T follicular helper cell (primary cell): ENCODE measurements at places on chromosomes 4 and X.

DNA sequence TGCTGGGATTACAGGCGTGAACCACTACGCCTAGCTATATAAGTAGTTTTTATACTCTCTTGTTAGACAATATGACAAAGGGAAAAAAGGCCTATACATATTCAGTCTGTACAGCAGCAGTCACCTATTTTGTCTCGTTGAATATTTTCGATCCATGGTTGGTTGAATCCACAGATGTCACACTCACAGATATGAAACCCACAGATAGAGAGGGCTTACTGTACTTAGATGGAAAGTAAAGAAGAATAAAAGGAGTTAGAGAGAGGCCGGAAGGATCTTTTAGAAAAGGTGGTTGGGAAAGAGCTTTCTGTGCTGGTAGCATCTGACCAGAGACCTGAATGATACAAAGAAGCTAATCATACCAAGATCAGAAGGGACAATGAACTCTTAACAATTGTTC, 38.3 kb upstream of the SPINK2 start:
- no peak for DNase-seq

- no peak for DNase-seq
Observed at GRCh38 chr4:152106113-152106763, 345.4 kb upstream of the GATB start.

GRCh38 chr4:100016191-100016590, 66.1 kb upstream of the H2AZ1 start:
- no peak for DNase-seq

DNA sequence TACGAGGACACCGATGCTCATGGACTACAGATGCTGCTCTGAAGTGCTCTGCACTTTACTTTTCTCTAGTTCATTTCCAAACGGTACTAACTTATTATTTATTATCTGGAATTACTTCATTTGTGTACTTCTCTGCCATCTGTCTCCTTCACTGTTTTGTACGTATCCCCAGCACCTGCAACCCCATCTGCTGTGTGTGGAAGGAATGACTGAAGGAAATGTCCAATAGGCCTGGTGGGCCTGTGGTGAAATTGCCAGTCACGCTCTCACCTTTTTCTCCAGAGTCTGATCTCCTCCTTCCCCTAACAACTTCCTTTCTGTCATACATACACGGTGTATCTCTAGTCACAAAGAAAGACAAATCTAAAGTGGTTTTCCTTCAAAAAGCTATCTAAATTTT, 12.9 kb downstream of the TMEM154 start:
- DNase-seq: no peak

DNA sequence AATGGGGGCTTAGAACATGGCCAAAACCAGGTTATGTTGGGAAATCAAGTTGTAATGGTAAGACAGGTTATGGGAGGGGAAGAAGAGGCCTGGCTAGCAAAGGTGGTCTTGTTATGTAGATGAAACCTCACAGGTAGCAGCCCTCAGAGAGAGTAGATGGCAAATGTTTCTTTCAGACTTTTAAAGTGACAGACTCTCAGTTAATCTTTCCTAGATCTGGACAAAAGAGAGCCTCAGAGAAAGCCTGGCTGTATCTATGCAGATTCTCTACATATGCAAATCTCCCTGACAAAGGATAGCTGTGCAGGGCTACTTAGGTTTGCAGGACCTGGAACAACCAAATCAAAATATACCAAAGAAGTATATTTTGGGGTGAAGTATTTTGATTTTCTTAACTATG, 284.1 kb upstream of the AMOT start:
- no peak for DNase-seq

- no peak for DNase-seq
Observed at GRCh38 chr4:72169861-72170260, 138.1 kb downstream of the NPFFR2 start.

- DNase-seq: no peak
Observed at GRCh38 chr4:186150926-186151325, 40.4 kb upstream of the CYP4V2 start.

- DNase-seq: no peak
Observed at GRCh38 chr4:77094496-77094895, 18.7 kb upstream of the CCNI start.

DNA sequence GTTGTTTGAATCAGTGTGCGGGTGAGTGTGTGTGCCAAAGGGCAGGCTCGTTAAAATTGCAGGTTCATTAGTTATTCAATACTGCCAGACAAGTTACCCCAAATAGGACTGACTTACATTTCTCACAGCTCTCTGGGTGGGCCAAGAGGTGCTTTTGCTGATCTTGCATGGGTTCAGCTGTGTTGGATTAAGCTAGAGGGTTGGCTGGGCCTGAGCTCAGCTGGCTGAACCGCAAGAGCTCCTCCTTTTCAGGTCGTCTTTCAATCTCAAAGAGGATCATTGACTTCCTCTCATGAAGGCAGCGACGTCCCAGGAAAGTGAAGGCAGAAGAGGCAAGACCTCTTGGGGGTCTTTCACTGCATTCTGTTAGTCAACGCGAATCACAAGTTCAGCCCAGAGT, 343.3 kb upstream of the FRG1 start:
- no peak for DNase-seq

DNA sequence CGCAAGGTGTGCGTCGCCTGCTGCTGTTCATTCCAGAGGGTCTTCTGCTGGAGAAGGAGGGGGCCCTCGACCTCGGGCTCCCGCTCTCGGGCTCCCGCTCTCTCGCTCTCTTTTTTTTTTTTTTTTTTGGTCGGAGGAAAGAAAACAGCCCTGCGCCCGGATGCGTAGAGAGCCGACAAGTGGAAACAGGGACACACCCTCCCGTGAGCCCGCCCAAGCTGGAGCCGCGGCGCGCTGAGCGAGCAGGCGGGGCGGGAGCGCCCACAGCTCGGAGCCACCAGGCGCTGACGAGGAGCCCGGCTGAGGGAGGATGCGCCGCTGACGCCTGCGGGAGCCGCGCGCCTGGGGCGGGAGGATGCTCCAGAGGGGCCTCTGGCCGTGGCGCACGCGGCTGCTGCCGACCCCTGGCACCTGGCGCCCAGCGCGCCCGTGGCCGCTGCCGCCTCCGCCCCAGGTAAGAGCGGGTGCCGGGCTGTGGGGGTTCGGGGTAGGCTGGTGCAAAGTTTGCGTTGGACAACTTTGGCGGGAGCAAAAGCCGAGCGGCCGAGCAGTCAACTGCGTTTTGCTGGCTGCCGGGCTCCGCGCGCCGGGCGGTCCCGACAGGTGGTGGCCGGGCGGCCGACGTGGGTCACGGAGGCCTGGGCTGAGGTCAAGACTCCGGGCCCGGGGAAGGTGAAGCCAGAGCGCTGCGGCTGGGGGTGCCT, at the start of gene MCUB:
MCUB (plus strand) TSS at position 264 of the 704 bp plus-strand sequence; CDS start at position 356, 92 bp downstream.
- DNase-seq: peak; percentile 90

DNA sequence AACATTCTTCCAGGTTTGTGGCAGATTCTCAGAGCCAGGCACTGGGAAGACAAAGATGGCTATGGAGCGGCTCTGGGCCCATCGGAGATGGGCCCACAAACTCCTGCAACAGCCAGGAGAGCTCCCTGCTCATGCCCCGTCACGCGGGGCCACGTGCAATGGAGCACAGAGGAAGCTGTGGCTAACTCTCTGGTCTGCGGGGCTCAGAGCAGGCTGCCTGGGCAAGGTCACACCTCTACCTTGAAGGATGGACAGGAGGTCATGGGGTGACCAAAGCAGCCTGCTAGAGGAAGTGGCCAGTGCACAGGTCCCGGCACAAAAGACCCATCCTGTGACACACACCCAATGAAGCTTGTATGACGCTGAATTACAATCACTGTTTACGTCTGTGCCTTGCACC, 45.2 kb downstream of the C4orf50 start:
- no peak for DNase-seq

DNA sequence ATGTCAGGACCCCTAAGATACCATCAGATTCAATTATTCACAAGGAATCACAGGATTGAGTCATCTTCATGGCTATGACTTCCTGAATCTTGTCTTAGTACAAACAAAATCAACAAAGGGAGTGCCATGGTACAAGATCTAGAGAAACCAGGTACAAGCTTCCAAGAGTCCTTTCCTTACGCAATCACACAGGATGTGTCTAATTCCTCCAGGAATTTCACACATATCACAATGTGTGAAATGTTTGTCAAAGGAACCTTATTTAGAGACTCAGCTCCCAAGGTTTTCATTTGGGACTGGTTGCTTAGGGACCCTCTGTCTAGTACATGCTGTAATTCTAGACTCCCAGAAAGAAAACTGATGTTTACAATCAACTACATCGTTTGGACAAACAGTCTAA, 83.0 kb downstream of the MAB21L2 start:
- DNase-seq: no peak

- DNase-seq: no peak
Observed at GRCh38 chrX:154376774-154377173, 2.3 kb upstream of the EMD start.

- no peak for DNase-seq
Observed at GRCh38 chrX:69189576-69190371, 24.5 kb upstream of the PJA1 start.

DNA sequence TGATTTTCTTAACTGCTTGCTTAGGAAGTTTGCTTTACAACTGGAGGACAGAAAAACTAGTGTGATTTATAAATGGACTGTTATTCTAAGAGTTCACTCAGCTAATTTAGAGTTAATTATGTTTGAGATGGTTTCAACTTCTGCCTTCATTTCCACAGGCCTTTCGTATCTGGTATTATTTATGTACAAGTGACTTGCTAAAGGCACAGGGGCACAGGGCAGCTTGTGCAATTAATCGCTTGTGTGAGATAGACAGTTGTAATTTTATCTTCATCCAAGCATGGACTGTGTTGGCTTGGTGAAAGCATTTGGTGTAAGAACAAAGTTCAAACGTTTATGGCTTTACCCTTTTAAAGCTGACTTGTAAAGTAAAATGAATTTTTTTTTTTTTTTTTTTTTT, 38.3 kb downstream of the GPAT3 start:
- no peak for DNase-seq

DNA sequence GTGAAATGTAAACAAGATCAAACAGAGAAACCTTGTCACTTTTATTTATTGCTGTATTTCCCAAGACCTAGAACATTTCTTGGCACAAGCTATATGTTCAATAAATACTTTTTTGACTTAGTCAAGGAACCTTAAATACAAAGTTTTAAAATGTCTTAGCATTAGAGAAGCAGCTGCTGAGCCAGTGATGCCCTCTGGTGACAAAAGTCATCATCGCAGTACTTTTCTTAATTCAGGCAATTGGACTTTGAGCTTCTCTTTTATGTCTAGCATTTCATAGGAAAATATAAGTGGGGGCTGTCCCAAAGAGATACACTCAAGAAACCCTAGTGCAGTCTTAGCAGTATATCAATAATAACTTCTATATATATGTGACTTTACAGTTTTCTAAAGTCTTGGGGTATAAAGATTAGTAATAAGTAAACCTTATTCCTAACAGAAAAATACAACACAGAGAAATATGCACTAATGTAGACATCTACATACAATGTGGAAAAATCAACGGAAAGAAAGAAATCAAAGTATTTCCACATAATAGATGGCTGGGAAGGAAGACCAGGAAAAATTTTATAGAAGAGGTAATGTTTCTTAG, 118.4 kb downstream of the DTHD1 start:
- DNase-seq: peak; percentile 25

DNA sequence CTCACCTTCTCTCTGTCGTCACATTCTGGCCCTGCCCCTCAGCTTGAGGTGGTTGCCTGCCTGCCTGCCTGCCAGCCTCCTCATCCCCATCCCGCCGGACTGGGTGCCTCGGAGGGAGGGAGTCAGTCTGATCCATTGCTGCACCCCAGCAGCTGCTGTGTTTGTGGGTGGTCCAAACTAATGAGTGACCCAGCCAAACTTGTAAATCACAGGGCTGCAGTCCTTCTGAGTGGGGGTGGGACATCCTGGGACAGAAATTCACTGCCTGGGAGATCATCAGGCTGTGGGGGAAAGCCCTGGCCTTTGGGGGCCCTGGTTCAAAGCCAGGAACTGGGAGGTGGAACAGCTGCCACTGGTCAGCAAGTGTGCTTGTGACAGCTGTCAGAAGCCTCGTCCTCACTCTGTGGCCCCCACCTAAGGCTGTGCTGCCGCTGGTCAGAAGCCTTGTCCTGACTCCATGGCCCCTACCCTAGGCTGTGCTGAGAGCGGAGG, 5.6 kb downstream of the GPR78 start:
- DNase-seq: no peak

DNA sequence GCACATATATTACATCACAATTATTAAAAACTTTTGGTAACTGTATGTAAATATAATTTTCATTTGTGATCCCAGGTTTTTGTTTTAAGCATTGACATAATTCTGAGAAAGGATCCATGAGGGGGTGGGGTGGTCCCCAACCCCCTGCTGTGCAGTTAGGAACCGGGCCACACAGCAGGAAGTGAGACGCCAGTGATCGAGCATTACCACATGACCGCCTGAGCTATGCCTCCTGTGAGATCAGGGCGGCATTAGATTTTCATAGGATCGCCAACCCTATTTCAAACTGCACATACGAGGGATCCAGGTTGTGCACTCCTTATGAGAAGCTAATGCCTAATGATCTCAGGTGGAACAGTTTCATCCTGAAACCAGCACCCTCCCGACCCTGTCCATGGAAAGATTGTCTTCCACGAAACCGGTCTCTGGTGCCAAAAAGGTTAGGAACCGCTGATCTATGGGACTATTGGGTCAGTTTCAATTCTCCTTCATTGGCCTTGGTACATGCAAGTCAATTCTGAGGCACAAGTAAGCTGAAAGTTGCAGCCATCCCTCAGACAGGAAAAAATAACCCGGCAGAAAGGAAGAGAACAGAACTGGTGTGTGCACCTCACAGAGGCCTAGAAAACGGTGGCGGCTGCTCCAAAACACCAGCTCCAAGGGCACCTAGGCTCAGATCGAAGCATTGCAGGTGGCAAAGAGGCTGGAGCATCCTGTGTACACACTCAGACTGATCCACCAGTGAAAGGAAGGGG, 7.0 kb upstream of the TMSB4X start:
- no peak for DNase-seq

DNA sequence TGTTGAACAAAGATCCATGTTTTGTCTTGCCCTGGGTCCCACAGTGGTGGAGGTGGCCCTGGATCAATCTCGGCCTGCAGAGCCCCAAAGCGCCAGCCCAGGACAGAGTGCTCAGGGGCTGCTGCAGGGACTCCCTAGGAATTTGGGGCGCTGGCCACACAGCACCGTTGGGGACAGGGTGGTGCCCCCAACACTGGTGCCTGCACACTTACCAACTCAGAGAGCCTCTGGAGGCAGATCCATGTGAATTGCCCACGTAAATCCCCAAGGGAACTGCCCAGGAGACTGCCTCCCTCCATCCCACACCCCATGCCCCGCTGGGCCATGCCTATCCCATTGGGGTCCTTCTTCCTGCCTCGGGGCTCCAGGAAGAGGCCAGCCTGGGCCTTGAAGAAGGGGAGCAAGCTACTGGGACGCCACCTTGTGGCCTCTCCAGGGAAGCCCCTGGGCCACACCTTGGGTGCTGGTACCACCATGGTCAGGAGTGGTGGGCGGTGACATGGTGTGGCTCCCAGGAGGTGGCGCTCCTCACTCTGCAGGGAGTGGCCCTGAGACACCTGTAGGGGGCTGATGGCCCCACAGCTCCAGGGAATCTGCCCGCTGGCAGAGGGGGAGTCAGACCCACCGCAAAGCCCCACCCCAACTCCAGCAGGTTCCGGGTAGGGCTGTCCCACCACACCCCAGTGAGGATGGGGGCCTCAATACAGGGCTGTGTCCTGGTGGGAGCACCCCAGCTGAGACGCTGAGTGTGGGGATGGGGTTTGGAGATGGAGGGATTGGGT, 22.8 kb downstream of the CFAP99 start:
- peak; percentile 58 for DNase-seq

GRCh38 chrX:116278826-116279225, 108.3 kb downstream of the AGTR2 start:
- no peak for DNase-seq

GRCh38 chr4:170476351-170476750, 386.6 kb upstream of the AADAT start:
- DNase-seq: no peak

GRCh38 chrX:40953369-40953768, 131.9 kb upstream of the USP9X start:
- DNase-seq: no peak
